Right ventricle myocardium superior (tissue), 1 donor: ENCODE measurements at places on chromosomes 7 and 10.
A peak's percentile ranks its signal among the peaks of the same experiment; 100 is the strongest.

DNA sequence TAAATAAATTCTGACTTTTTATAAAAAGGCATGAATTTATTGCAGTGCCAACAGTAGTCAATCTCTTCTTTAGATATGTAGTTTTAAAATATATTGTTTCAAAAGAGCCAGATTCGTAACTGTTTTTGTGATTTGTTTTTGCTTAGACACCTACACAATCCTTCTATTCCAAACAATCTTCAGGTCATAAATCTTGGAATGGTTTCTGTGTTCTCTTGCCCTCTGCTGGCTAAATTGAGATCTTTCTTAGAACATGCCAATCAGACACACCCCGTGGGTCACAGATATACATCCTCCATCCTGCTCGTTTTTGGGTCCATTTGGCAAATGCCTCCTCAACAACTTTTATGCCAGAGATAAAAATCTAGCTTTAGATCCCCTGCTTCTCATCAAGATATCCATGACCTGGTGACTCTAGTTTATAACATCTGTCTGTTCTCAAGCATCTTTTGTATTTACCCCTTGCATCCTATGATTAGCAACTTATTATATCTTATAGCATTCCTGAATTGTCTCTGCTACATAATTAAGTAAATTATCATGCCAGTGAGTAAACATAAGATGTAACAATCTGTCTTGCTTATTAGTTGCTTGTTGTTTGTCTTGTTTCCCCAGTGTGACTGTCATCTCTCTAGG is 35.3 kb upstream of the IFRD1 start:
- DNase-seq: no peak

- no peak for DNase-seq
Observed at GRCh38 chr7:39130857-39131526, 153.3 kb downstream of the POU6F2 start.

- no peak for DNase-seq
Observed at GRCh38 chr7:99366646-99367045, 7.9 kb upstream of the ARPC1B start.

- DNase-seq: peak; percentile 43
Observed at GRCh38 chr7:46600340-46600739, 679.3 kb upstream of the IGFBP3 start.

DNA sequence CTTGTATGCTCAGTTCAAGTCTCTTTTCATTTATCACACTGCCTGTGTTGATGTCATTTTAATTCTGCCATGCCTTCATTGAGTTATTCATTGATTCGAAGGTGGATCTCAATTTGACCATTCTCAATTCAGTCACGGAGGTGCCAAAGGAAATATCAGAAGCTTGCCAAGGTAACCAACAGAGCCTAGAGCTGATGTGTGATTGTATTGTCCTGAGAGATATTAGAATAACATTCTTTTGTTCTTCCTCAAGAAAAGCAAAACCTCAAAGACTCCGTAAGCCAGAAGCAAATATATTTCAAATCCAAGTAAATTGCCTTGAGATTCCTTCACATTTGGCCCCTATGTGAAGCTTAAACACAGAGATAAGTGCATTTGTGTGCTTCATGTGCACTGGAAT is 345.3 kb downstream of the CXCL12 start:
- no peak for DNase-seq

GRCh38 chr7:22060863-22061262 is 115.2 kb upstream of the CDCA7L start:
- no peak for DNase-seq
